ENCODE measurements at places on chromosomes 4 and X.
A peak's percentile ranks its signal among the peaks of the same experiment; 100 is the strongest.

DNA sequence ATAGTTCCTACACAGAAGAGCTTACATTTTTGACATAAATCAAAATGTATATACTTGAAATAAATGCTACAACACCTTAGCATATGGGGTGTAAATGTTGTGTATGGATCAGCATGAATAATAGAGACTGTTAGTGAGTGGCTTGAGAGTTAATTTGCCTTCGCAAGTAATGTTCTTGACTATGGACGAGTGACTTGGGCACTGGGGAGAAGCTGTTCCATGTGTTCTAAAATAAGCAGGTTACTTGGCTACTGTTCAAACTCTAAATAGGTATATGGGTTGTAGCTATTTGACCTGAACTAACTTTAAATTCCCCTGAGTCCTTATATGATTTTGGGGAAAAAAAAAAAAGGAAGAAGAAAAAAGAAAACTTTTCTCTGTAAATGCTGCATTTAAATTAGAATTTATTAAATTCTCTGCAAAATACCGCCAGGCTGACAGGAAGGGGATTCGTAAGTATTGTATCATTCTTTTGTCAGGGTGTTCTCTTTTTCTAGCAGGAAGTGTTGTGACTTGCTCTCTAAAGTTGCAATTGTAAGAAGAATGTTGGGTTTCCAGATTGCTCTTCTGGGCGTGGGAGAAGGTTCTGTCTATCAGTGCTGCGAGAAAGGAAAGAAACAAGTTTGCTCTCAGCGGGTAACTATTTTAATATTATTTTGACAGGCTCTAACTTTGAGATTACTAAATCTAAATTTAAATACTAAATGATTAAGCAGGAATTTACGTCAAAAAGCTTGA lies 32.2 kb downstream of the PLS3 start:
- no peak for DNase-seq

DNA sequence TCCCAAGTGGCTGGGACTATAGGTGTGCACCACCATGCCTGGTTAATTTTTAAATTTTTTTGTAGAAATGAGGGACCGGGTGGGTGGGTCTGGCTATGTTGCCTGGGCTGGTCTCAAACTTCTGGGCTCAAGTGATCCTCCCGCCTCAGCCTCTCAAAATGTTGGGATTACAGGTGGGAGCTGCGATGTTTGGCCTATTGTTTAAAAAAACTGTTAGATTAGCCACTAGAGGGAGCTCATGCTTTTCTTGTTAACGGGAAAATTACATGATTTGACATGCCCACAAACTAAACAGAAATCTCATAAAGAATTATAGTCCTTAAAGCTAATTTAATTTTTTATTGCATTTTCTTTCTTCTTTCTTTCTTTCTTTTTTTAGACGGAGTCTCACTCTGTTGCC lies 5.0 kb upstream of the SDAD1 start:
- DNase-seq: no peak

DNA sequence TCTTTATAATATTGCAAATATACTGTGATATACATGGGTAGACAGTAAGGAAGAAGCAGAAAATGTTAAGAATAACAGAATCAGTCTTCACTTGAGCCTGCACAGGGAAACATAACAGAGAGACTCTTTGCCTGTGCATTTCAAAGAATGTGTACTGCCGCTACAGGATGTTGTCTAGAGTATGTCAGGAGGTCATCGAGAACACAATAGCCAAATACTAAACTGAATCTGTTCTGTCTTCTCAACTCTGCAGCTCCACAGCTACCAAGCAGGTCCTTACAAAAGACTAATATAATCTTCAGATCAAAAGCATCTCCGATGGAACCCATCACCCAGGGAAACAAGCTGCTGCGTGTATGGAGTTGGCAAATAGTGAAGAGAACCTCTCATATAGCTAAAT lies 471.5 kb downstream of the PCDH10 start:
- DNase-seq: no peak

- DNase-seq: no peak
Observed at GRCh38 chr4:156517546-156517945, 454.1 kb downstream of the PDGFC start.

DNA sequence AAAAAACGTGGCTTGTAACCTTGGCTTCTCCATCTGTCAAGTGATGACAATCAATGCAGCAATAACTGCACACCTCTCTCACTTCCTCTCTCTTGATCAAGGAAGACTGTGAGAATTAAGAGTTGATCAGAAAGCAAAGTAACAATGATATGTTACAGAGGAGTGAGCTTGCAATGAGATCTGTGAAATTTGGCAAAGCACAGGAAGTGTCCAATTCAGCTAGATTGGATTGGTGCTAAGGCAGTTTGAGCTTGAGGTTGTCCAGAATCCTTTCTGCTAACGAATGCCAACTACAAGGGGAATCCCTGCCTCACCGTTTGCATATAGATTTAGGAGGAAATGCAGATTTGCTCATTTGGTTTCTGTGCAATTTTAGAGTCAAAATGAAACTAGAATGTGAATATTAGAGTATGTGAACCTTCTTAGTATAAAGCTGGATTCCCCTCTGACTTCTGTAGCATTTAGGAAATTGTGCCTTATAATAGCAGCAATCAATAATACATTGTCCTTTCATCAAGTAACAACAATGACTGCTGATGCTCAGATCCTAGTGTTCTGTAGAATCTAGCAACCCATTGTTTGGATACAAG lies 346.4 kb downstream of the PTTG2 start:
- no peak for DNase-seq

- no peak for DNase-seq
Observed at GRCh38 chr4:8730159-8730558, 137.6 kb downstream of the CPZ start.

GRCh38 chrX:39047174-39047573 lies 245.9 kb downstream of the MID1IP1 start:
- DNase-seq: no peak

- DNase-seq: no peak
Observed at GRCh38 chrX:107552930-107553329, 75.4 kb upstream of the PRPS1 start.

DNA sequence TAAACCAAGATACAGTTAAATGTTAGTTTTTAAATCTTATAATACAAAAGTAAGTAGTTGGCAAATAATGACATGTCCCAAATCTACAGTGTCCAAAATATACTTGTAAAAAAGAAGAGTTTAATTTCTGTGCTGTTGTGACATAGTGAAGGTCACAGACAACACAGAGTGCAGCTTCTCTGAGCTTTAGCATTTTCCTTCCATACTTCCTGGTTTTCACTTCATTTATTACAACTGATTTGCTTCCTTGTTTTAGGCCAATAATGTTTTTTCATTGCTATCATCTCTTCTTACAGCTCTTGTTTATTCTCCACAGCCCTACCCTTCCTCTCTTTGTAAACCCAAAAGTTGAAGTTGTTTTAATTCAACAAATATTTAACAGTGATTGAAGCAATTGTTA lies 132.4 kb upstream of the TET2 start:
- no peak for DNase-seq

- DNase-seq: no peak
Observed at GRCh38 chr4:80016506-80016905, 56.5 kb downstream of the ANTXR2 start.

- DNase-seq: peak; percentile 51
Observed at GRCh38 chrX:39133971-39134370, 332.7 kb downstream of the MID1IP1 start.

- no peak for DNase-seq
Observed at GRCh38 chr4:83626245-83626836, 90.4 kb downstream of the GPAT3 start.

- DNase-seq: no peak
Observed at GRCh38 chr4:34158878-34159277, 2085.4 kb downstream of the ARAP2 start.

GRCh38 chr4:51909236-51909703 lies 66.3 kb downstream of the DCUN1D4 start:
- DNase-seq: no peak

GRCh38 chrX:50157545-50158135 lies 43.2 kb downstream of the AKAP4 start:
- no peak for DNase-seq

- DNase-seq: no peak
Observed at GRCh38 chrX:125646195-125646594, 326.5 kb downstream of the TEX13C start.

DNA sequence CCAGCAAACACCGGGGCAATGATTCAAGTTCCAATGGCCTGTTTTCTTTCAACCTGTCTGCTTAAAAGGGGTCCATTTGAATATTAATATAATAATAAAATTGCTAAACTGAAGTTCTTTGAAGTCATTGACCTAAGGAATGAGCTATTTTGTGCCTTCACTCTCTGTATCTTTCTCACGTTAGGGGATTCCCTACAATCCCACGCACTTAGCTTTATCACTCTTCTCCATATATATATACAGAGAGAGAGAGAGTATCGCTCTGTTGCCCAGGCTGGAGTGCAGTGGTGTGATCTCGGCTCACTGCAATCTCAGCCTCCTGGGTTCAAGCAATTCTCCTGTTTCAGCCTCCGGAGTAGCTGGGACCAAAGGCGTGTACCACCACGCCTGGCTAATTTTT lies 83.9 kb upstream of the NWD2 start:
- DNase-seq: no peak

DNA sequence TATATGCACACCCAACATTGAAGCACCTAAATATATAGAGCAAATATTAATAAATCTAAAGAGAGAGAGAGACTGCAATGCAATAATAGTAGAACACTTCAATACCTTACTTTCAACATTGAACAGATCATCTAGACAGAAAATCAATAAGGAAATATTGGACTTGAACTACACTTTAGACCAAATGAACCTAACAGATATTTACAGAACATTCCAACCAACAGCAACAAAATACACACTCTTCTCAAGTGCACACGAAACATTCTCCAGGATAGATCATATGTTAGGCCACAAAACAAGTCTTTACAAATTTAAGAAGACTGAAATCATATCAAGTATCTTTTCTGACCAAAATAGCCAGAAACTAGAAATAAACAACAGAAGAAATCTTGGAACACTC lies 66.6 kb downstream of the CD99L2 start:
- DNase-seq: no peak

DNA sequence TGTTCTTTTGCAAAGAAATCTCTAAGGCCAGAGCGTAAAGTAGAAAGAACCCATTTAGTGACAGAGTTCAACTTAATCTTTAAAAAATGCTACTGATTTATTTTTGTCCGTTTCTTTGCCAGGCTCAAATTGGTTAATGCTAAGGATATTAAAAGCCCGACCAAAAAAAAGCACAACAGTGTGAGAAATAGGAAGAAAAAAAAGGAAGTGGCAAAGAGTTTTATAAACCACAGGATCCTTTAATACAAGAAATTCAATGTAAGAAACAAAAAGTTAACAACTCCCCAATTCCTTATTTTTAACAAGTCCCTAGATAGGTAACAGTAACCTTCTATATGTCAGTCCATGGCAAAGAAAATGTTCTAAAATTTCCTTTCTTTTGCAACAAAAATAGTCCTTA lies 480.4 kb downstream of the ACTRT1 start:
- no peak for DNase-seq

DNA sequence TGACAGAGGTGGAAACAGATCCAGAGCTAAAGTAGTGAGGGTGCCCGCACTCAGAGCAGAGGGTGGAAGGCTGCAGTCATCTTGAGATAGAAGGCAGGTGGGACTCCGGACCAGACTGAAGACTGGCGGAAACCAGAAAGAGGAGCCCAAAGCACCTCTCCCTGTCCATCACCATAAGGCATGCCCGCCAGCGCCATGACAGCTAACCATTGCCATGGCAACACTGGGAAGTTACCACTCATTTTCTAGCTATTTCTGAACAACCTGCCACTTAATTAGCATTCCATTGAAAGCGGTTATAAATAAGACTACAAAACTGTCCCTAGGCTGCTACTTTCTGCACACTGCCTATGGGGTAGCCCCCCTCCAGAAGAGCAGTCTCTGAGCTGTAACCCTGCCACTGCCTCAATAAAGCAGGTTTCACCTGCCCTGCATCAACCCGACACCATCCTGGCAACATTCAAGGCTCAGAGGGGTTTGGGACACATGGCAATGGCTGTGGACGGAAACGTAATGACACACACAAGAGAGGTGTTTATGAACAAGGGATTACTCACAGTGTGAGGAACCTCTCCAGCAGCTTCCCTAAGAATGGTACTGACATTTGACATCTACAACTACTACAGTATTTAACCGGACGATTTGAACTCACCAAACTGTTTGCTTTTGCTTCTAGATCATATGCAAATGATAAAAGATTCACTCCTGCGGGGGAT lies 27.8 kb upstream of the FGFBP2 start:
- DNase-seq: no peak

DNA sequence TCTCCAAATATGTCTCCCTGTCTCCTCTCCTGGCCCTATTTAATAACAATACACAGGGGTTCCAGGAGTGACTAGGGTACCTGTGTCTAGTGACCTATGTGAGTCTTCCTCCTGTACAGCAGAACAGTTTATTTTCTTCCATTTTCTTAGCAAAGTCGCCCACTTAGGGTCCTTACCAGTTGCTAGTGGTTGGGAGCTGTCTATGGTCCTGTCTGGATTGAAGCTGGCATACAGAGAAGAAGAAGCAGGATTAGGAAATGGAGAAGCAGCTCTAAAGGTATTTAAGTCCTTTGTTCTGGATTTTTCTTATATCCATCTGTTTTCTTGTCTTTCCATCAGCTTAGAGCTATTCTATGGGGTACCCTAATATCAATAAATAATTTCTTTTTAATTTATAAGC lies 587.1 kb upstream of the CPEB2 start:
- DNase-seq: no peak

GRCh38 chr4:112370466-112370865 lies 73.3 kb downstream of the ALPK1 start:
- DNase-seq: no peak

GRCh38 chr4:13950491-13950890 lies 323.0 kb upstream of the BOD1L1 start:
- no peak for DNase-seq

- no peak for DNase-seq
Observed at GRCh38 chrX:65846974-65847373, 179.5 kb downstream of the MSN start.

GRCh38 chrX:34656842-34657725 lies at the start of gene TMEM47:
TSS of gene TMEM47 (minus strand) at chrX:34657285. CDS start at chrX:34657029, 256 bp downstream.
- peak; percentile 73 for DNase-seq

DNA sequence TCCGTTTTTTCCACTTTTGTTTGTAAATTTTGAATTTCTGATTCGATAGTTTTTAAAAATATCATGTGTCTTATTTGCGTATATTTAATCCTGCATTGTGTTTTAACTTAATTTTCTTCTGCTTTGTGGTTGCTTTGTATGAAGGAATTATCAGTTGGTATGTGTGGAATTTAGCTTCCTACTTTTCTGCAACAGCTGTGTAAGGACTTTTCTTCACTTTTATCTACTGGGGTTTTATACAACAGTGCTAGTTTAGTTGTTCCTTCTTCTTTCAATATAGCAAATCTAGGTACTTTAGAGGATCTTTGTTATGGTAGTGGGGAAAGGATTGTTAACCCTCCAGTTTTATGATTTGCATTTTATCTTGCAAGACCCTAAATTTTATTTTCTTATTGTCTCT lies 410.3 kb downstream of the CCSER1 start:
- DNase-seq: no peak

DNA sequence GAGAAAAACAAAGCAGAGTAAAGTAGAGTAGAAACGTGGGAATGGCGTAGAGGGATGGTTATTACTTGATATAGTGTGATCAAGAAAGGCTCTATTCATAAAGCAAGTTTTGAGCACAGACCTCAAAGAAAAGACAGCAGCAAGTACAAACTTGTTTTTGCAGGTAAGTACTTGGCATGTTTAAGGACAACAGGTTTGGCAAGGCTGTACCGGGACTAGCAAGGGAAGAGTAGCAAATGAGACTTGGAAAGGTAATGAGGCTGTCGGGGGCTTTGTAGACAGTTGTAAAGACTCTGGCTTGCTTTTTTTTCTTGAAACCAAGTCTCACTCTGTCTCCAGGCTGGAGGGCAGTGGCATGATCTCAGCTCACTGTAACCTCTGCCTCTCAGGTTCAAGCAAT lies 40.9 kb downstream of the NEK1 start:
- DNase-seq: no peak
